ENCODE measurements at places on chromosomes 16 and 17. TPM values are rescaled to one million over a fixed set of nuclear protein-coding genes. Genes with fewer than 3 reads are reported as not detected.

NUPR1 gene
- total RNA-seq, result not detected

EVI2B gene
- total RNA-seq, result 52.6 TPM

DNA sequence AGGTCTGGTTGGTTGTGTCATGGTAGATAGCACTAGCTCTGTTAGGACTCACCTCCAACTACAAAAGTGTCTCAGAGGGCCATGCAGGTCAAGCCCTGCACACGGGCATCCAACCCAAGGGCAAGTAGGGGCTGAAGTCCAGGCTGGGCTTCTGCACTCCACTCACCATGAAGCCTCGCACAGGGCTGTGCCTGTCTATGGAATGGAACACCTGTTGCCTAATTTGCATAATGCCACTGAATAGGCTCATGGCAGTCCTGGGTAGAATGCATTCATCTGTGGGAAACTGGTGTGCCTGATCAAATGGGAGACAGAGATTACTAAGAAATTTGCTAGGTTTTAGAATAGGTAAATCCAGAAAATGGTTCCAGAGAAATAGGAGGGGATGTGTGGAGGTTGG, 8.0 kb upstream of the AKAP1 start:
- DNase-seq, result no peak

DNA sequence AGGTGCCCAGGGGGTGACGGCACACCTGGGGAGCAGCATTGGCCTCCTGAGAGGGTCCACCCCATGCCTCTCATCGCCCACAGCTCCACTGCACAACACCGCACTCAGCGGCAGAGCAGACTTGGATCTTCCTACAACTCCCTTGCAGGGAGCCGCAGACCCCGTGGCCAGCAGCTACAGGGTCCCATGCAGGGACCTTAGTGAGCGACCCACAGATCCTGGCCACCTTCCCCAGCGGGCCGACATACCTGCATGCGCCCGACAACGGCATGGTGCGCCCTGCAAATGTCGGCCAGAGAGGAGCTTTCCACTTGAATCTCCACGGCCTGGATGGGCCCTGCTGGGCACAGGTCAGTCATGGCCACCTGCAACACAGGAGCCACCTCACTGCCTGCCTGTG, 8.4 kb downstream of the FAAP100 start:
- no peak for DNase-seq

- DNase-seq, result no peak
Measured at GRCh38 chr17:77184474-77184873, 43.7 kb downstream of the SEC14L1 start.

DNA sequence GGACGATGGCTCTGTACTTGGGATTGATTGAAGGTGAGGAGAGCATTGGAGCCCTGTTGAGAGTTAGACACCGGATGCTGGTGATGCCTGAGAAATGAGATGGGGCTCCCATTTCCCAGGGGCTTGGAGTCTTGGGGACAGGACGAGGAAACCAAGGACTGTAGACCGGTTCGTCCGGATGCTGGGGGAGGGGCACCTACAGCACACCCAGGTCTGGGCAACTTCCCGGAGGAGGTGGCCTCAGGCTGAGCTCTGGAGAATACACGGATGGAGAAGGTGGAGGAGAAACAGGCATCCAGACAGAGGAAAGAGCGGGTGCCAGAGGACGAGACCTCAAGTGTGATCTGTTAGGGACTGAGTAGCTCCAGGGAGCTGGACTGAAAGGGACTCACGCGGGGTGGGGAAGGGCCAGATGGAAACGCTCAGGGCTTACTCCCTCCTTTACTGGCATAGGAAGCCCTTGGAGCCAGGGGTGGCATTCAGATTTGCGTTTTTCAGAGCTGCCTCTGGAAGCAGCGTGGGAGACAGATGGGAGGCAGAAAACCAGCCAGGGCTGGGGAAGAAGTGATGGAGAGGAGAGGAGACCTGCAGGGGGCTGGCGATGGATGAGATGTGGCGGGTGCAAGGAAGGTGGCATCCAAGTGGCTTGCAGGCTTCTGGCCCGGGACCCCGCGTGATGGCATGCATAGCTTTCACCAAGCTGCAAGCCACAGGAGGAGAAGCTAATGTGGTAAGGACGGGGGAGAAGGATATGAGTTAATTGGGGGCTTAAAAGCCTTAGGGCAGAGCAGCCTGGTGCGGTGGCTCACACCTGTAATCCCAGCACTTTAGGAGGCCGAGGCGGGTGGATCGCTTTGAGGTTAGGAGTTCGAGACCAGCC, 8.3 kb downstream of the C1QTNF1 start:
- DNase-seq, result no peak

Data from activated CD8-positive, alpha-beta T cell treated with anti-CD3 and anti-CD28 coated beads, Interleukin-2, amount 10 ng/mL, durations not matched to agents 7 days and 5 days (primary cell).